ENCODE measurements at places on chromosomes 11 and 22.

DNA sequence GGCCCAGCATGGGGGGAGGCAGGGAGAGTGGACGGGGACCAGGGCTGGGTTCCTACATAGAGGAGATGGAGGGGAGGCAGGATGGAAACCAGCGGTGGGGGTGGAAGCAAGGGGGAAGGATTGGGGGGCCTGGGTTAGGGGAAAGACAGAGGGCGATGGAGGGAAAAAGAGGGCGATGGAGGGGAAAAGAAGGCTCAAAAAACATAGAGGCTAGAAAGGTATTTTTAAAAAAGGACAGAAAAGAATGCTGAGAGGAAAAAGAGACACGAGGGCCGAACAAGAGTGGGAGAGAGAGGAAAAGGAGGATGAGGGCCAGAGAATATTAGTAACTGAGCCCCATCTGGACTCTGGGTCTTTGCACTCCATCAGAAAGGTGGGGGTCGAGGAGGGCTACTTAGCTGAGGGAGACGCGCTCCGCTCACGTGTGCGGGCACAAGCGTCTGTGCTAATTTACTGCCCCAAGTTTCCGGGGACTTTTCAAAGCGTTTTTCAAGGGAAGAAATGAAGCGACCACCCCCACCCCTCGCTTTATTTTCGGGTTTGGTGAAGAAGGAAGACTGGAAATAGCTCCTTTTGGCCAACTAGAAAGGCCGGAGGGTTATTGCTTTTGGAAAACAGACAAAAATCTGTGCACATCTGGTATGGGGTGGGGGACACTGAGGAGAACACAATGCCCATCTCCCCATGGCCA is 14.5 kb downstream of the PAX6 start:
- no peak for DNase-seq

DNA sequence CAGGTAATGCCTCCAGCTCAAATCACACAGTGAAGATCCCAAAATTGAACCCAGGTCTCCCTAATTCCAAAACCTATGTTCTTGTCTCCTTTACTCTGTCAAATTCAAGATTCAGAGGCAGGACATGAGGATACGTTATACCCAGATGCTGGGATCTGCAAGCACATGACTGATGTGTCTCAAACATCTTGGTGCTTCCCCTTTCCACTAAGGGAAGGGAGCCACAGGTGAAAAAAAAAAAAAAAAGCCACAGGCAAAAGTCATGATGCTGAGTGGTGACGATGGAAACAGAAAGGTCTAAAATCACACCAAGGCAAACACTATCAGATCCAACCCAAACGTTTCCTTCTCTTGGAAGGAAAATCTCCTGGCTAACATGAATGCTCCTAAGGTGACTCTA is 24.0 kb downstream of the ABTB2 start:
- no peak for DNase-seq

DNA sequence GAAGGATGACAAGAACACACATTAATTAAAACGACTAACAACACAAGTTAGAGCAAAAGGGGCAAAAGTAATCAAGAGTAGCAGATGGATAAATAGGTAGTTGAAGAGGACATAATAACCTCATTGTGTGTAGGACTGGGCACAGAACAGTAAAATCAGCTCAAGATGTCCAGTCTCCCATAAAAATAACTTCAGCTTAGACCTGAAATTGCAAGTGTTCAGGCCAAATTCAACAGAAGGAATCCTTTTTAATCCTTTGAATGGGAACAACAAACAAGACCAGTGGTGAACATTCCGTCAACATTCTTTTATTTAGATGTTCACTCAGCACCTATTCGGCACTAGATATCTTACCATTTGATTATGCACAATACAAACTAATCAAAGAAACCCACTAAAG is 4.4 kb downstream of the MTMR2 start:
- no peak for DNase-seq

GRCh38 chr11:31714840-31715239 is 96.3 kb downstream of the PAX6 start:
- DNase-seq: peak; percentile 13

GRCh38 chr11:88250566-88251242 is 75.5 kb upstream of the RAB38 start:
- no peak for DNase-seq

DNA sequence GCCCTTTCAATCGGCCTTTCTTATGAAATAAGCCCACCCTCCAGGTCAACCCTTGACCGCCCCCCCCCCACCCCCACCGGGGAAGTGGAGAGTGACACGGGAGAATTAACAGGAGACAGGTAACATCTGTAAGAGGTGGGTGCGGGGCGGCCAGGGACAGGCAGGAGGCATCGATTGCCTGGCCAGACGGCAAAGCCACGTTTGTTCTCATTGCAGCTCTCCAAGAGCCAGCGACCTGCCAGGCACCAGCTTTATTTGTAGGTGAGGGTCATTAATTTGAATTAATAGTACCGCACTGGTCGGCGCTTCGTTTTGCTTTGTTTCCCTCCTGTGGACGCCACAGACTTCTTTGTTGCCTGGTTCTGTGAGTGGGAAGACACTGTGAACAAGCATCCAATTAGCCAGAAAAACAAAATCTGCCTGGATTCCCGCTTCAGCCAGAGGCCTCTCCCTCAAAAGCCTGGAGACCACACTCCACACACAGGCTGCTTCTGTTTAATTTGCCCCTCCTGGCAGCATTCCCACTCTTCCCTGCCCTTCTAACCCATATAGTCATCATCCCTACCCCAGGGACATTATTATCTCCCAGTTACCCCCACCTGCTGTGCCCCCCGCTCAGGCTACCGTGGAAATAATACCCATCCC is 104.5 kb upstream of the OPCML start:
- DNase-seq: no peak

Data from GM12865 (cell line).